ENCODE measurements at places on chromosomes 7 and 10.

GRCh38 chr7:42926204-42926603 lies 5.8 kb downstream of the PSMA2 start:
- DNase-seq = no peak

DNA sequence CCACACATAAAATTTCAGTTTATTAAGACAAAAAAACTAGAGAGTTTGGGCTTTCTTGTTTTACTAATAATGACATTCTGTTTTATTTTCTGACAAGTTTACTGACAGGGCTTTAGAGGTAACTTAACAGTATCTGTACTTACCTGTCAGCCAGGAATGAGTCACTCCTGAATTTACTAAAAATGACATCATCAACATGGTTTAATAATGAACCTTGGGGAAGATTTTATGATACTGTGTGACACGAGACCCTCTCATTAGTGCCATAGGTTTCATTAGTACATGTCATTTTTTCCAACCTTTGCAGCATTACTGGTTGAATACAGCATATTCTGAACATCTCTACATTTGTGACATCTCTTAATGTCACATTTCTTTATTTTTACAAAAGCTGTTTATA lies 131.1 kb downstream of the KCND2 start:
- DNase-seq = no peak

DNA sequence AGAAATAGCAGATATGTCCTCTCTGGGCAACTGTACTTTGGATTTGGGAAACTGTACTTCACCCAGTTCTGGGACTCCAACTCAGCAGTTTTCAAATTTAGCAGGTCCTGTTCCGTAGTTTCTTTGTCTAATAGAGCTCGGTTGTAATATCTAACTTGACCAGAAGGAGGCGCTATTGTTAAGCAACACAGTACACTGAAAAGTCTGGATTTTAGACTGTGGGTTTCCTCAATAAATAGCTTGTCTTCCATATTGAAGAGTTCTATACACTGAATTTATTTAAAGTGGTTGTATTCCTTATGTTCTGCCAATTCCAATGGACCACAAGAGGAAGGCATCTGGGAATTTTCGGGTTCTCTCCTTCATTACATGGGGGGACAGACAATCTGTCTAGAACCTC lies 39.8 kb downstream of the ELFN1 start:
- no peak for DNase-seq

DNA sequence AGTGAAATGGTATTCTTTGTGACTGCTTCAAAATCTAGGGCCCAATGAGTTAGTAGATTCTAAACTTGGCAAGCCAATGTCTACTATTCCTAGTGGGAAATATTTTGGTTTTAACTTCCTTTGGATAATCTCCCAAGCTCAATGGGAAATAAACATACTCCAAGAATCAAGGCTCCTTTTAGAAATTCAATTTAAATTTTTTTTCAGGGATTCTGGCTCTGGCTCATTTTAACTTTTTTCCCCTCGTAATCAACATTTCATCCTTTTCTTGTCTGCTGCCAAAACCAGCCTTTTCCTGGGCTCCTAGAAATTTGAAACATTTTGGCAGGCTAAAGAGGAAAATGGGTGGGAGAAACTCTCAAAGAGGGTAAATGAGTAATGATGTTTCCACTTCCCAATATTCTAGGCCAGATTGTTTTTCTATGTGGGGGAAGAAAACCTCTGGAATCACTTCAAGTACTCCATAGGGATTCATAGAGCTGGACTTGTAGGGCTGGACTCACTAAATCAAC lies 85.6 kb upstream of the AGR3 start:
- DNase-seq = no peak

Data from T-cell (primary cell).